ENCODE measurements at places on chromosomes 12 and 14. TPM values are rescaled to one million over a fixed set of nuclear protein-coding genes. Genes with fewer than 3 reads are reported as not detected.

LRRC9 gene
- total RNA-seq = not detected

KRT3 gene
- not detected for total RNA-seq

B4GALNT1 gene
- 3.1 TPM for total RNA-seq

AHNAK2 gene
- 72.8 TPM for total RNA-seq

AKAP6 gene
- 5.8 TPM for total RNA-seq

ZCRB1 gene
- total RNA-seq = 62.7 TPM

DNA sequence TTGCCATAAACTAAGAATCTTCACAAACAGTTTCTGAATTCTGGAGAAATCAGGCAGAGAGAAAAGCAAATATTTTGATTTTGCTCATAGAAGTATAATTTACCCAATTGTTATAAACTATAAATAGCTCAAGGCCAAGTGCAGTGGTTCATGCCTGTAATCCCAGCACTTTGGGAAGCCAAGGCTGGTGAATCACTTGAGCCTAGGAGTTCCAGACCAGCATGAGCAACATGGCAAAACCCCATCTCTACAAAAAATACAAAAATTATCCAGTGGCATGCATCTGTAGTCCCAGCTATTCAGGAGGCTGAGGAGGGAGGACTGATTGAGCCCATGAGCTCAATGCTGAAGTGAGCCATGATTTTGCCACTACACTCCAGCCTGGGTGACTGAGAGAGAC, 19.6 kb upstream of the MMP19 start:
- no peak for DNase-seq

DNA sequence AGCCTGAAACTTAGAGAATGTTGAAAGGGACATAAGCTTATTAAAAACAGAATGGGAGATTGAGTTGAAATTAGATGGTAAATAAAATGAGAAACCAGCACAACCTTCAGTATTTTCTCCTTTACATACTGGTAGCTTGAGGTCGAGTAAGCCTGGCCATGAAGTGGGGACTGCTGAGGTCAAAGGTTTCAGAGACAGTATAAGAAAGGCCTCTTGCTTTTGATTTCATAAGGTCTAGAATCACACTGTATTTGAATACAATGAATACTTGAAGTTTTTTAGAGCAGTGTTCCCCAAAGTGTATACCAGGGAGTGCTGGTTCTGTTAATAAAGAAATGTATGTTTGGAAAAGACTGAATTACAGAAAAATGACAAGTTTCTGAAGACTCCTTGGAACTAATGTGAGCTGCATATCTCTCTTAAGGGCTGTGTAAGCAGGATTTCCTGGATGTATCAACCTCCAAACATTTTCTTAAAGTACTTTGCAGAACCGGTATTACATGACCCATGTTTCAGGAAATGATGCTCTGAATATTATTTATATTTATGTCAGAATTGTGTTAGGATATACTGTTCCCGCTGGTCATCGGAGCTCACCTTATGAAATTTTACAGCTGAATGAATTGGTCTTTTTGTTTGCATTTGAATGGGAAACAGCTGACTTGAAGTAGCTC, 85.0 kb downstream of the AKAP6 start:
- no peak for DNase-seq

DNA sequence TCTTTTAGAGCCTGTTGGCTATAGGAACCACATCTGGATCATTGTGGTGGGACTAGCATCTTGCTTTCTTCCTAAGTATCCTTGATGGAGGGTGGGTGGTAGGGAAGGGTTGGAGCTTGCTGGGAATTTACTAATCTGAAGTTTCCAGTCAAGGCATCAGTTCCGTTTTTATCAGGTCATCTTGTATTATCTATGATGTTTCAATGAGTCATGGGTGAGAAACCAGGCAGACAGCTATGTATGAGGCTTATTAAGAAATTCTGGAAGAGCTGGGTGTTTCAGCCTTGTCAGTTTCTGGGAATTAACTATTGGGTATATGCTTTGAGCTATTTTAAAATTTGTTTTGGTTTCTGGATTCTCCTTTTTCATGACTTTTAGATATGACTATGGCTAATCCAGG, 11.3 kb downstream of the TSFM start:
- DNase-seq = peak; percentile 81

GRCh38 chr14:61253064-61253738, 27.9 kb downstream of the TMEM30B start:
- DNase-seq = no peak

GRCh38 chr12:6336889-6337853, 4.7 kb downstream of the TNFRSF1A start:
- DNase-seq = no peak

DNA sequence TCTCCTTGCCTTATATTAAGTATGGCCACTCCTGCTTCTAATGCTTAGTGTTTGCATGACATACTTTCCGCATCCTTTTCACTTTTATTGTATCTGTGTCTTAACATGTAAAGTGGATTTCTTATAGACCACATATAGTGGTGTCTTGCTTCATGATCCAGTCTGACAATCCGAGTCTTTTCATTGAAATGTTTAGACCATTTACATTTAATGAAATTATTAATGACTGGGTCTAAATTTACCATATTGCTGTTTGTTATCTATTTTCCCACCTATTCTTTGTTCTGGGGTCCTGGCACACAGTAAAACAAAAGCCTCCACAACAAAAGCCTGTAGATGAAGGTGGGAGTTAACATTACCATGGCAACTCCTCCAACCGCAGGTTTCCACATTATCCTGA, 22.9 kb downstream of the ERH start:
- DNase-seq = no peak

DNA sequence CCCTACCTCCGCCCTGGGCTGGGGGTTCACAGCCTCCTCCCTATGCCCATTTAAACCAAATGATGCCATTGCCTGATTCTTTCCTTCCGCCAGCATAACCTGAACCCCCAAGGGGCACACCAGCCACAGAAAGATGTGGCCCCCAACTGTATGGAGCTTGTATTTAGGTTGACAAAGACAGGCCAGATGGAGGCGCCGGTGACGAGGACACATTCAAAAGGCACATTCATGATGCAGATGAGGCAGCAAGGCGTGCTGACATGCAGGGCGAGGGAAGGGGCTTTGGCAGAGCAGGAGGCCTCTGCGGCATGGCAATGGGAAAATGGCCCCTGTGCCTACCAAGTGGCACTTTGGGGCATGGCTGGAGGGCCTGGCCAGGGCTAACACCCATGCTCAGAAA, 112.2 kb downstream of the RFLNA start:
- DNase-seq = no peak

DNA sequence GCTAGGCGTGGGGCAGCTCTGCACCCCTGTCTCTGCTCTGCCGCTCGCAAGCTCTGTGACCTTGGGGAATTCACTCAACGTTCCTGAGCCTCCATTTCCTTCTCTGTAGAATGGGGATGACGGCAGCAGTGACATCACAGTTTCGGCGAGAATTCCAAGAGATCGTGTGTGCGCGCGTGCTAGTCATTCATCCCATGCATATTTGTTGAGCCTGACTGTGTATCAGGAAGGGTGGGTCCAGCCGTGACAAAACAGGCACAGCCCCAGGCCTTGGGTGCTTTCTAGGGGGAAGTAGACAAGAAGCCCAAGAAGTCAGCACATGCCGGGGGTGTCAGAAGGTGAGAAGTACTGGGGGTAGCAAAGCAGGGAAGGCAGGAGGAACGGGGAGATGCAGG, 145.6 kb upstream of the NCOR2 start:
- DNase-seq = no peak

- no peak for DNase-seq
Measured at GRCh38 chr12:54350743-54351142, 13.5 kb downstream of the GPR84 start.

DNA sequence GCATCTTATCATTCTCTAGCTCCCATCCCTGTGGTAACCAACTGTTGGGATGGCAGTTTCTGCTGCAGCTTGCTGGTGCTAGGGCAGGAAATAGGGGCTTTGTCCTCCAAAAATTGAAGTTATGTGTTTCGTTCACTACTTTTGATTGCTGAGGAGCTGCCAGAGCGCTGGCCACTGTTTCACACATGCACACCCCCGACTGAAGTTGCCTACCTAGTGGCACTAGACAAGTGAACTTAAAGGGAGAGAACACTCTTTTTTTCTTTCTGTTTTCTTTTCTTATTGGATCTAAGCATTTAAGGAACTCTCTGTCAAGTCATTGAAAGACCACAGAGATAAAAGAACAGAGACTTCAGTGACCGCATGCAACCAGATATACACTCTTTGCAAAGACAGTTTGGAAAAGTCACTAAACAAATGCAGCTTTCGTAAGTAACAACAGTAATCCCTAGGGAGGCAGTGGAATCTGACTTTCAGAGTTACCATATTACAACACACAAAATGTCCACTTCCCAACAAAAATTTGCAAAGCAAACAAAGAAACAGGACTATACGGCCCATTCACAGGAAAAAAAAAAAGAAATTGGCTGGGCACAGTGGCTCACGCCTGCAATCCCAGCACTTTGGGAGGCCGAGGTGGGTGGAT, 12.0 kb downstream of the TFCP2 start:
- no peak for DNase-seq

DNA sequence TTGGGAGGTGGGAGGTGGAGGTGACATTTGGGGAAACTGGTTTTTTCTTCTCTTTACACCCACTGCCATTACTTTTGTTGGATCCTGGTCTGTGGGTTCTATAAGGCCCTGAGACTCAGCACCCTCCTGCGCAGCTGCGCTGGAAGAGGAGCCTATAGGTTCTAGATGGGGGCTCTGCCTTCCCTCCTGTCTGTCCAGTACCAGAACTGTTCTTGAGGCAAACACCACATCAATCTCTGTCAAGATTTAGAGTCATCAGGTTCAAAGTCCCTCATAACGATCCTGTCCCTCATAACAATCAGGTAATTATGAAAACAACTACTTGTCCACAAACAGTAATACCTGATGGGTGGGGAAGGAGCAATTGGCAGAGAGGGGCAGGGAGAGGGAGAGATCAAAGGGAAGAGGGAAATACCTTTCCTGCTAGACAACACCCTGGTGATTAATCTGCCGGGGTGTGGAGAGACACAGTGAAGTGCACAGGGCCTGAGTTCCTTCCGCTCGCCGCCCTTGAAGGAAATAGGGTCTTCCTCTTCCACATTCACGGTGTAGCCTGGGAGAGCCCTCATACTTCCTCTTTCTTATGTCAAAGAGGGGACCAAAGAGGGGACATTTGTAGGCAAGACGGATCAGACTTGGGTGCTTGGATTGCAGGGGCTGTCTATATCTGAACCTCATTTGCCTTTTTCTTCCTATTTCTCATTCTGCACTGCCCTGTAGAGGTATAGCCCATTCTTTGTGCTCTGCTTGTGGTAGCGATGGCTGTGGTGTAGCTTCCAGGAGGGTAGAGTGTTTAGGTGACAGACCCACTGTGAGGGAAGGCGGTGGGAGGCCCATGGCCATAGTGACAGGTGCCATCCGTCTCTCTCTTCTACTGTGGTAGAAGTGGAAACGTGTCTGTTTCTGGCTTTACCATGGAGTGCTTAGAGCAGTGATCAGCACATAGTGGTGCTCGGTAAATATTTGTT, 12.6 kb downstream of the GPRC5A start:
- DNase-seq = no peak

- no peak for DNase-seq
Measured at GRCh38 chr12:77213319-77213718, 147.9 kb upstream of the E2F7 start.

- DNase-seq = no peak
Measured at GRCh38 chr14:84343656-84344055, 1186.3 kb upstream of the FLRT2 start.

GRCh38 chr14:44657203-44657602, 150.1 kb upstream of the FSCB start:
- no peak for DNase-seq

GRCh38 chr12:132168311-132169031, 24.2 kb downstream of the NOC4L start:
- DNase-seq = no peak

- DNase-seq = no peak
Measured at GRCh38 chr14:50334211-50334610, 22.1 kb downstream of the DMAC2L start.

GRCh38 chr12:916240-916639, 33.3 kb downstream of the RAD52 start:
- DNase-seq = no peak

DNA sequence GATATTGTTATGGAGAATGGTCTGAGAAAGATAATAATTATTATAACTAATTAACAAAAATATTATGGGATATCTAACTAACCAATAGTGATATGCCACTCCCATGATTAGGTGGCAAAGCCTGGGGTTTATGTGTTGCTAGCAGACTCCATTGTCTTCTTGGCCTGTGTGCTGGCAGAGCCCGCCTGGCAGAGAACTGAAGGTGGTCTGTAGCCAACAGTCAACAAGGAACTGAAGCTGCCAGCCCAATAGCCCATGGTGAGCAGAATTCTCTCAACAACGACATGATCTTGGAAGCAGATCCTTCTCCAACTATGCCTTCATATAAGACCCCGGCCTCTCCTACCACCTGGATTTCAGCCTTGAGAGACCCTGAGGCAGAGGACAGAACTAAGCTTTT, 258.8 kb downstream of the SLC15A4 start:
- no peak for DNase-seq

DNA sequence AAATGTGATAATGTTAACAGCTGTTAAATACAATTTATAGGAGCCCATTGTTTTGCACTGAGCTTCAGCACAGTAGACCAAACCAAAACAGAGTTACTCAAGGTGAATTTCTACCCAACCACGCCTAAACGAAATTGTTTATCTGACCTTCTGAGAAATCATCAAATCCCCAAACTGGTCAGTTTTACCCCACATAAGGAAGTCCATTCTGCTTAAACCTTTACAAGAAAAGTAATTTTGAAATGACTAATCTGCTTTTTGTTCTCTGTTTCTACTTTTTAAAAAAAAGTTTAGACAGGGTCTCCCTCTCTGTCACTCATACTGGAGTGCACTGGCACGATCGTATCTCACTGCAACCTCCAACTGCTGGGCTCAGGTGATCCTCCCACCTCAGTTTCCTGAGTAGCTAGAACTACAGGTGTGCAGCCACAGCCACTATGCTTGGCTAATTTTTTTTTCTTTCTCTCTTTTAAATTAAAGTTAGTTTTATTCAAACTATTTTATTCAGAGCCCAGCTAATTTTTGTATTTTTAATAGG, 1.4 kb upstream of the RNF10 start:
- DNase-seq = no peak

DNA sequence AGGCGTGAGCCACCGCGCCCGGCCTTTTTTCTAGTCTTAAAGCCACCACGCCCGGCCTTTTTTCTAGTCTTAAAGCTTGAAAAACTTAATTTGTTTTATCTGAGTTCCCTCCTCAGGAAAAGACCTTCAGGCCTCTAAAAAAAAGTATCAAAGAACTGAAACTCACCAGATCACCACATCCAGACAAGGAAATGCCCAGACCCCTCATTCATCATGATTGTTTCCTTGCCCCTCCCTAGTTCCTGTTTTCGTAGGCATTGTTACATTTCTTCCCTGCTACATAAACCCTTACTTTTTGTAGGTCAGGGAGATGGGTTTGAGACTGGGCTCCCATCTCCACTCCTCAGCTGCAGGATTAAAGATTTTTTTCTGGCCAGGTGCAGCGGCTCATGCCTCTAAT, 21.1 kb upstream of the VWF start:
- no peak for DNase-seq

Data from HFFc6 (cell line).